ENCODE measurements at places on chromosomes 16 and 17.

- DNase-seq, result no peak
Observed at GRCh38 chr16:8677481-8677880, 3.1 kb downstream of the ABAT start.

- DNase-seq, result no peak
Observed at GRCh38 chr17:38739305-38739704, 8.8 kb downstream of the PCGF2 start.

GRCh38 chr16:54242199-54242598 is 44.4 kb downstream of the IRX3 start:
- no peak for DNase-seq

GRCh38 chr17:46796524-46796923 is 22.0 kb downstream of the WNT3 start:
- no peak for DNase-seq

Data from left renal pelvis (tissue), 4 donors.